ENCODE measurements at places on chromosomes 3 and 15.
A peak's percentile ranks its signal among the peaks of the same experiment; 100 is the strongest.

DNA sequence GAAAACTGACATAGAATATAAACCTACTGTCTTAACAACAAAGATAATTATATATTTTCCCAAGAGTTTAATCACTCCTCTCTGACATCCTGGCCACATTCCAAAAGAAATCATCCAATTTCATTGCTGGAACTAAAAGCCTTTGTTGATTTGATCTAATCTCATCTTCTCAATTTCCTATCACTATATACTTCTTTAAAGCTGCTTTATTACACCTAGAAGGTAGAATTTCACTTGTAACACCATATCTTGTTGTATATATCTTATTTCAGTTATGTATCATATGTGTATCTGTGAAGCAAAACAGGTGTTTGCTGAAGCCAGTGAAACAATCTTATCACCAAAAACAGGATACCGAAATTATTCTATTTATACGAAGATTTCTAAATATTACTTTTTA is 740.2 kb downstream of the ROBO1 start:
- DNase-seq, result no peak

GRCh38 chr15:67838789-67839332 is 984 bp downstream of the RNU6-1 start:
- peak; percentile 69 for DNase-seq

DNA sequence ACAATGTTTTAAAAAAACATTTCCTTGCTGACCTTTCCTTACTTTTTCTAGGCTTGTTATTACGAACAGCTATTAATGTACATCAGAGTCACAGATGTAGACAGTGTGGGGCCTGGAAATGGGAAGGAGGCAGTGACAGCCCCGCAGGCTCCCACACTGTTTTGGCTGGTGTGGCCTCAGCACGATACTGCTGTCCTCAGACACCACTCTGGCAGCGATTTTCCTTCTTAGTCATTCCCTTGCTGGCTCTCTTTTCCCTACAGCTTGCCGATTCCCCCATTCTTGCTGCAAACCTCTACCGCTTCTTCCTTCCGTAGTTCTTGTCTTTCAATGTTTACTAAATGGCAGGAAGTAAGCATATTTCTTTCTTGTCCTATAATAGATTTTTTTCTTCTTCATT is 113.1 kb downstream of the ABI3BP start:
- peak; percentile 49 for DNase-seq

DNA sequence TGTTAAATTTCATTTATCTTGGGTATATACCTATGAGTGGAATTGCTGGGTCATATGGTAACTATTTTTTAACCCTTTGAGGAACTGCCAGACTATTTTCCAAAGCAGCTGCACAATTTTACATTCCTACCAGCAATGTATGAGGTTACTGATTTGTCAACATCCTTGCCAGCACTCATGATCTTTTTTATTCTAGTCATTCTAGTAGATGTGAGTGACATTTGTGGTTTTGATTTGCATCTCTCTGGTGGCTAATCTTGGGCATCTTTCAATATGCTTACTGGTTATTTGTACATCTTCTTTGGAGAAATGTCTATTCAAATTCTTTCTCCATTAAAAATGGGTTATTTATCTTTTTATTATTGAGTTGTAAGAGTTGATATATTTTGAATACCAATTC is 21.3 kb upstream of the LRRC58 start:
- no peak for DNase-seq

DNA sequence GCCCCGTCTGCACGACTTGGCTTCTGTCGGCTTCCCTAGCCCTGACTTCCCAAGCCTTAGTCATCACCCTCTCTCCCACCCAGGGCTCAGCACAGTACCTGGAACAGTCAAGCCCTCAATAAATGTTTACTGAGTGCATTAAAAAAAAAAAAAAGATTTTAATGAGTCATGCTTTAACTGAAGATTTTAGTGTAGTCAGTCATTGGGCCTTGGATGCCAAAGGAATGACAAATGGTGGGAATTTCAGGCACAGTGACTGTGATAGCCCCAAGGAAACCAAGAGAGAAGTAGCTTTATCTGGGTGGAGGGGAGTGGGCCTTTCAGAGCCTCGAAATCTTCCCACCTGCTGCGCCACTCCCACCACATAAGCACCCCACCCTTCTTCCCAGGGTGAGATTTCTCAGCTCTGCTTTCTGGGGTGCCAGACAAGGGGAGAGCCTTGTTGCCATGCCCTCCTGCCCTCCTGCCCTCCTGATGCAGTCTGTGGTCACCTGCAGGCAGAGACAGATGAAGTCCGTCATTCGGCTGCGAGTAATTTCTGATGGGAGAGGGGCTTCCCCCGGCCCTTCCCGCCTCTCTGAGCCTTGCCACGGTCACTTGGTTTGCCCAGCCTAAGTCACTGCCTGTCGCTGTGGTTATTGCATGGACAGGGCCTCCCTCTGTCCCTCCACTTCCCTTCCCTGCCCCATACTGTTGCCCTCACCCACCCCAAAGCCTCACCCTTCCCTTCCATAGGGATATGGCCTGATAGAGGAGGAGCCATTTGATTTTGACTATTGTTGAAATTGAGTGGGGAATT is 41.8 kb downstream of the SMAD3 start:
- DNase-seq, result peak; percentile 99
